H54 (cell line): ENCODE measurements at places on chromosomes 1 and 21.

- DNase-seq, result no peak
Observed at GRCh38 chr1:209353053-209353452, 230.5 kb upstream of the CAMK1G start.

- no peak for DNase-seq
Observed at GRCh38 chr21:41965045-41965444, 11.2 kb upstream of the C2CD2 start.

- DNase-seq, result no peak
Observed at GRCh38 chr1:30384286-30385245, 338.8 kb downstream of the MATN1 start.

DNA sequence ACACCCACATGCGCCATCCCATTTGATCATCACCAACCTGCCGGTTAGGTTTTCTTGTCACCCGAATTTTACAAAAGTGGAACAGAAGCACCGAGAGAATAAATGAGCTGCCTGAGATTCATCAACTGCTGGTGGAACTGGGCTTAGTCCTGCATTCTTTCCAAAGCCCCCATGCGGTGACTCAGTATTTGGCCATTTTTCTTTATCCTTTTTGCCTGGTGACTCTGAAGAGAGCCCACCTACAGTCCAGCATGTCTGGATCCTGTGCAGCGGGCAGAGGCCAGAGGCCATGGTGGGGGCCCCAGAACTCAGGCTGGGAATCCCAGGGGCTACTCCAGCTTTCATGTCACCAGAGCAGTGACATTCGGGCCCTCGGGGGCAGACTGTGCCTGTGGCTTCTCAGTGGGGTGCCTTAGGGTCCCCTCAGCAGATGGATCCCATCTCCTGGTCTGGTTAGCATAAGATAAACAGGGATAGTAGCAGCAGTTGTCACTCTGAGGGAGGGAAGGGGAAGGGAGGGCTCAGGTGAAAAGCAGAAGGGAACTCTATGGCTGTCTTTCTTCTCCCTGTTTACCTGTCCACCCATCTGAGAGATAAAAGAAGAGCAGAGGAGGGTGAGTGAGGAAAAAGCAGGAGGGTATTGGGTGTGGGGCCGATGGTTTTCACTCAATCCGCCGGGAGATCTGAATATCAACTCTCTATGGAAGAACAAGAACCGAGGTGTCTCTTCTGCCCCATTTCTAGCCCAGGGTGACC is 63.2 kb downstream of the KIF26B start:
- DNase-seq, result no peak

DNA sequence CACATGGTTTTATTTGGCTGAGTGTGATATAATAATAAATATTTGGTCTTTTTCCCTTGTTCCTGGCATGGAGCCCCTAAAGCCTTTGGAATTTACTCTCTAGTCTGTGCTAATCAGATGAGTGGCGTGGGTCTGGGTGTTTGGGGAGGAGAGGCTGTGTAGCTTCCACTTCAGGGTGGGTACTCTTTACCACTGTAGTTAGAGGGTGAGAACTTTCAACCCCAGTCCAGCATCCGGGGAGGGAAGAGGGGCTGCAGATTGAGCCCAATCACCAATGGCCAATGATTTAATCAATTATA is 20.0 kb downstream of the USP25 start:
- DNase-seq, result no peak

DNA sequence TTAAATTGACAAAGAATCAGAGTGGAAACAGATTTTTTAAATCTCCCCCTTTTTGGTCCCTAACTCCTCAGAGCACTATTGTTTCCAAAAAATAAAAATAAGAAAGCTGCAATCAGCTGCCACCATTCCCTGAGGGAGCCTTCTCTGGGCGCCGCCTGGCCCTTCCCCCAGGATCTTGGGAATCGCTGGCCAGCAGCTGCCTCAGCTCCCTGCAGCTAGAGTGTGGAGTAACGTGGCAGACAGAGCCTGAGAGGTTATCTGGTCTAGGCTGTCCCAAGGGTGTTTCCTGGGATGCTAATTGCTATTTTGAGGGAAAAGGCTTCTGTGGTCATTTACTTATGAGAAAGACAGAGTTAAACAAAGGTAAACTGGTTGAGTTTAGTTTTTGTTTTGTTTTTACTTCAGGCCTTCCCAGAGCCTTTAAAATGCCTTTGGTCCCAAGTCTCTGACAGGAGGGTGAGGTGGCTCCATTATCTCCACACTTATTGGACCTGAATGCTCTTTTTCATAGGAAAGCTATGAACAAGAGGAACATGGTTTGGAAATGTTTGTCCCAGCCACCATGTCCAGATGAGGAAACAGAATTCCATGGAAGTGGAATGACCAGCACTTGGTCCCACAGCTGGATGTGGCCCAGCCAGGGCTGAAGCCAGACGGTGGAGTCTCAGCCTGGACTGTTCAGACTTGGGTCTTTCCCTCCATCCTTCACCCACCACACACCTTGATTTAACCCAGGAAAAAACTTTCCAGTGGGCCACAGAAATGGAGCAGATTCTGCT is 14.1 kb upstream of the KIAA1614 start:
- DNase-seq, result no peak

DNA sequence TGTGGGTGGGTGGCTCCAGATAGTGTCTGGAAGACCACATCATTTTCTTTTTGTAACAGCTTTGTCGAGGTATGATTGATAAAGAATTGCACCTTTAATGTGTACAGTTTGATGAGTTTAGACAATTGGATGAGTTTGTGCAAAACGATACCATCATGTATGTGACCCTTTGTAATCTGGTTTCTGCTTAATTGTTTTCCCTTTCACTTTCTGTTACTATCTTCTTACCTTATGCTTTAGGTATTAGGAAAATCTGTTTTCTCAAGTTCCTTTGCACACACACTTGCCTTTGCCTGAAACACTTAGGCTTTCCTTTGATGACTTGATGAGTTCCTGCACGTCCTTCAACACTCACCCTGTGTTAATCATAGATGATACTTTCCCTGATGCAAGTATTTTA is 6.8 kb downstream of the OR10Z1 start:
- DNase-seq, result no peak

- DNase-seq, result no peak
Observed at GRCh38 chr1:230958370-230958769, 20.3 kb downstream of the TTC13 start.
